Kidney (tissue), 22 donors: ENCODE measurements at places on chromosomes 4 and X. TPM values are rescaled to one million over a fixed set of nuclear protein-coding genes. Genes with fewer than 3 reads are reported as not detected.

BEX5 gene
- 42.4 TPM for polyA plus RNA-seq

GRCh38 chrX:110944311-110944750 is 148.7 kb upstream of the CHRDL1 start:
- DNase-seq = no peak

- no peak for DNase-seq
These were observed 6.3 kb downstream of the GPR143 start for GRCh38 chrX:9759337-9759736.

DNA sequence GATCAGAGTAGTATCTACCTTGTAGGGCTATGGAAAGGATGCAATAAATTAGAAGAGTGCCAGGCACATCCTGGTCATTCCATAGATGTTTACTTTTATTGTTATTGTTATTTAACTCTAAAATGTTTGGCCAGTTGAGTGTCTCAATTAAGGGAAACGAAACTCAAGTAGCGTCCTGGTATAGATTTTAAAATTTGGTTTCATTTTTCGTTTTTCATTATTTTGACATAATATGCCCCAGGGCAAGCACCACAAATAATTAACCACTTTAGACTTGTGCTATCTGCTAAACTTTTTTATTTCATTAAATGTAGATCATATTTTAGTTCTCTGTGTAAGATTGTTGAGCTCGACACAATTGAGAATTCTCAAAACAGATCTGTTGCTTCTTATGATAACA is 179.7 kb upstream of the PRPS2 start:
- no peak for DNase-seq

- no peak for DNase-seq
These were observed 53.8 kb upstream of the LNX1 start for GRCh38 chr4:53645108-53645507.

DNA sequence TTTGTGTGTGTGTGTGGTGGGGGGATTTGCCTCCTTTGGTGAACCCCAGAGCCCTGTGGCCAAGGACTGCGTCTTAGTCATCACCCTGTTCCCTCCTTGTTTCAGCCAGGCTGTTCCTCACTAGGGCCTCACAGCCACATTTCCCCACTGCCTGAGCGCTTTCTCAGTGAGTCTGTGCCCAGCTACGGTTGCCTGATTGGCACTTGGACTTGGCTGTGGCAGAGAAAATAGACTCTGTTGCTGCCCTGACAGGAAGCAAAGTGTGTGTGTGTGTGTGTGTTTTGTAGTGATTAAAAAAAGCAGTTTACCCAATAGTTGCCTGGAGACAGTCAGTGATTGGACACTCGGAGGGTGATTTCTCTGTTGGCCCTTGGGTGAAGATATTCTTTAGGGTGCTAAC is 113.0 kb downstream of the UCHL1 start:
- DNase-seq = peak; percentile 78

DNA sequence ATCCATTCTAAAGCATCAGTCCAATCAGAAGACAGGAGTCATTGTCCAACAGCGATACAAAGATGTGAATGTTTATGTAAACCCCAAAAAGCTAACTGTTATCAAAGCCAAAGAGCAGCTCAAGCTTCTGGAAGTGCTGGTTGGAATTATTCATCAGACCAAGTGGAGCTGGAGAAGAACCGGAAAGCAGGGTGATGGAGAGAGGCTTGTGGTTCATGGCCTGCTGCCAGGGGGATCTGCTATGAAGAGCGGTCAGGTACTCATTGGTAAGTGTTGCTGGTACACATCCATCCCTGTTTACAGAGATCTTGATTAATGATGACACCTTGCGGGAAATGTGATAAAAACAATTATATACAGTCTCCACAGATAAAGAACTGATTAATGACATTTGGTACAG is 11.0 kb downstream of the INTU start:
- DNase-seq = no peak
